ENCODE measurements at places on chromosomes 2 and 18.

DNA sequence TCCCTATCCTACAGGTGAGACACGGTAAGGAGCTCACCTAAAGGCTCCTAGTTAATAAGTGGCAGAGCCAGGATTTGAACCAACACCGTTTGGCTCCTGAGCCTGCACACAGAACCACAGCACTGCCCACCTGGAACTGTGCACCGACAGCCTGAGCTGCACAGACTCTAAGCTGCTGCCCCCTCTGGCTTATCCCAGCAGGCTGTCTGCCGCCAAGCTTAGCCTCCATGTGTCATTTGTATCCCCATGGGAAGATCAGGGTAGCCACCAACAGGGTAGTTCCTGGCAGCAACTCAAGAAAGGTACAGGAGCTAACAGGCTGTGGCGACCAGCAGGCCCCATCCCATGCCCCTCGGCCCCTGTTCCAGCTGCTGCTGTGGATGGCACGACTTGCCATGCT, 135.7 kb downstream of the LRRC30 start:
- no peak for DNase-seq

DNA sequence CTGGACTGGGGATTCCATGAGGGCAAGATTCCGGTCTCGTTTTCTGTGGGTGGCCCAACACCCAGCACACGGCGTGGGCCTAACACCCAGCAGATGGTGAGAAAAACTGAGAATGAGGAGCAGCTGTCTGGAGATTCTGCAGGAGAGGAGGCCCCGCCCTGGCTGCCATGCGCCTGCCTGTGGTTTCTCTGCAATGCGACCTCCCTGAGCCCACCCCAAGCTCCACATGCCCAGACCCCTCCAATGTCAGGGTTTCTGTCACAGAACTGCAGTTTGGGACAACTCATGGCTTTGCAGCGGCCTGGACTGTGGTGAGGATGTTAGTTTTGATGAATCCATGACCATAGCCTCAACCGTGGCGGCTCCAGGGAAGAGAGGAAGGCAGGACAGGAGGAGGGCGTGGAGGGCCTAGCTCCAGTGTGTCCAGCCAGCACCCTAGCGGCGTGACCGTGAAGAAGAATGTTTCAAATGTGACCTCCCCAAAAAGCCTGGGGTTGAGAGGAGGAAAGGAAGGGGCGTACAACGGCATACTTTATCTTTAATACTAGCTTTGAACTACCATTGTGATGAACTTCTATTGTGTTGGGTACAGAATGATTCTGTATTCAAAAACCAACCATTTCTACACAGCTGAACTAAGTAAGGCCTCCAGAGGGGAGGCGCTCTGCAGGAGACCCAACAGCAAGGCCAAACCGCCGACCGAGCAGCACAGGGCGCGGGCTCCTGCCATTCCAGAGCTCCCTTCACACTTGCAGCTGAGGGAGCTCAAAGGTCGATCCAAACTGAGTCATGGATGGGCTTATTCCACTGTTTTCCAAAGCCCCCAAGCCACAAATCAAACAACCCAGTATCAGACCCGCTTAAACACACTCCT, 3.4 kb downstream of the PXDN start:
- DNase-seq, result no peak

DNA sequence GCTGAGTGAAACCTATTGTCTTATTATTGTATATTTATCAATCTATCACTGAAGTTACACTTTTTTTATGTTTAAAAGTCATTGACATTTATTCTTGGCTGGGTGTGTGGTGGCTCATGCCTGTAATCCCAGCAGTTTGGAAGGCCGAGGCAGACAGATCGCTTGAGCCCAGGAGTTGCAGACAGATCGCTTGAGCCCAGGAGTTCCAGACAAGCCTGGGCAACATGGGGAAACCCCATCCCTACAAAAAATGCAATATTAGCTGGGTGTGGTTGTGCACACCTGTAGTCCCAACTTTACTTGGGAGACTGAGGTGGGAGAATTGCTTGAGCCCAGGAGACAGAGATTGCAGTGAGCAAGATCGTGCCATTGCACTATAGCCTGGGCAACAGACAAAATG, 97.8 kb downstream of the EPC2 start:
- no peak for DNase-seq

DNA sequence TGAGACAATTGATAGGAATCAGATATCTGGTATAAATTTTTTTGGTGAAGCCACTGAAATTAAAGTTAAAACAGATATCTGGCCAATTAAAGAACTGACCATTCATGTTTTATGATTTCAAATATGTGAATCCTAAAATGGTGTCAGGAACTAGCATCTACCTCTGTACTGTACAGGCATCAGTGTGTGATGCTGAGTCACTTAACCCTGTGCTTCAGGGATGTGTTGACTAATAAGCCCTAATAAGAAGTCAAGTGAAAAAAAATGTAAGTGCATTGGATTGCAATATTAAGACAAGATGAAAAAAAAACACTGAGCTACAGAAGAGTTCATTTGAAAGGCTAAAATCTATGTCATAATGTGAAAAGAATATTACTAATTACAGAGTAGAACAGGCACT, 9.1 kb upstream of the UNC80 start:
- DNase-seq, result no peak

GRCh38 chr18:48413342-48413741, 4.2 kb upstream of the ZBTB7C start:
- no peak for DNase-seq

- DNase-seq, result no peak
Observed at GRCh38 chr2:214995926-214996670, 142.3 kb downstream of the ABCA12 start.

DNA sequence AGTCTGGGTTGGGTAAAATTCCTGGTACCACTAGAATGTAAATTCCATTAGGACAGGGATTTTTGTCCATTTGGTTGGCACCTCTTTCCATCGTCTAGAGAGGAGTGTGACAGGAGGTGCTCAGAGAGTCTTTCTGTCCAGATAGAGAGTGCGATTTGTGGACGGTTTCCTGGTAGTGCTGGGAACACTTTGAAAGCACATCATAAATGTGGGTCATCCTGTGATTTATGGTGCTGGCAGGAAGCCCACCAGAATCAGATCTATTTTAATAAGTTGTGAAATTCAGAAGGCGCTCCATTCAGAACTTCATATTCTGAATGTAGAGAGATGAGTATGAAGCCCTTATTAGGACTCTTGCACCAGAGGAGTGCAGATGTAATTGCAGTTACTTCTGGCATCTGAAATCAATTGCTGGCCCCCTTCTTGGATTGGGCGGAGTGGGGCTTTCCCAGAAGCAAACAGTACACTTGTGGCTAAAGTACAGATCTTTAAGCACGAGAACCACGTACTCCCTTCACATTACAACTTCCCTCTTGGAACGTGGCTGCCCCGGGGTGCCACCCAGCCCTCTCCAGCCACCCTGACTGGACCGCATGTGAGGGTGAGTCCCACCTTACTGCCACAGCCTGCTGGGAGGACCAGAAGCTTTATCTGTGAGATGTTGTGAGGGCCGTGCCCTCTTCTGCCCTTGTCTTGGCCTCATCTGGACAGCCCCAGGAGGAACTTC, 243.2 kb downstream of the MYO3B start:
- no peak for DNase-seq

GRCh38 chr18:44744161-44745121, 63.8 kb downstream of the SETBP1 start:
- no peak for DNase-seq

- DNase-seq, result peak; percentile 33
Observed at GRCh38 chr18:51196811-51197660, 445 bp downstream of the MEX3C start.

DNA sequence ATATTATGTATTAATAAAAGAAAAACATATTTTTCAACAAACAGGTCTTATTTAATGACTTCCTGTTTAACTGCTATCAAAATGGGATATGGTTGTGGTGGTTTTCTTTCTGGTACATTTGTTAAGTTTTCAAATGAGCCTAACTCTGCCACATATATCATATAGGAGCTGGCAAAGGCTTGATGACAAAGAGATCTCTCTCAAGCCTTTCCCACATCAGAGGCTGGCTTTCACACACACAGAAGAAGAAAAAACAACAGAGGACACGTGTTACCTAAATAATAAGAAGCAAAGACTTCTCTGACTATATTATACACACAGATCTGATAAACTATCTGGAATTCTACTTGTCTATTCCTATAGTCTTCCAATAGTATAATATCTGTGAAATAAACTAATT, 46.1 kb downstream of the CFAP36 start:
- DNase-seq, result peak; percentile 18

GRCh38 chr18:22827216-22827615, 105.9 kb upstream of the RBBP8 start:
- DNase-seq, result no peak

GRCh38 chr2:41101281-41101680, 649.4 kb upstream of the SLC8A1 start:
- DNase-seq, result no peak

All from CD4-positive, alpha-beta memory T cell (primary cell).